Stimulated activated CD8-positive, alpha-beta memory T cell treated with anti-CD3 and anti-CD28 coated beads, Interleukin-7, amount 100 ng/mL, for 1 hour (primary cell): ENCODE measurements at places on chromosomes 3 and 15.

GRCh38 chr15:66489179-66489791 lies 8.3 kb downstream of the SNAPC5 start:
- no peak for DNase-seq

GRCh38 chr3:16504242-16504641 lies 9.3 kb downstream of the RFTN1 start:
- DNase-seq: no peak

- DNase-seq: no peak
These were observed 213.4 kb upstream of the PEX5L start for GRCh38 chr3:180250172-180250571.

DNA sequence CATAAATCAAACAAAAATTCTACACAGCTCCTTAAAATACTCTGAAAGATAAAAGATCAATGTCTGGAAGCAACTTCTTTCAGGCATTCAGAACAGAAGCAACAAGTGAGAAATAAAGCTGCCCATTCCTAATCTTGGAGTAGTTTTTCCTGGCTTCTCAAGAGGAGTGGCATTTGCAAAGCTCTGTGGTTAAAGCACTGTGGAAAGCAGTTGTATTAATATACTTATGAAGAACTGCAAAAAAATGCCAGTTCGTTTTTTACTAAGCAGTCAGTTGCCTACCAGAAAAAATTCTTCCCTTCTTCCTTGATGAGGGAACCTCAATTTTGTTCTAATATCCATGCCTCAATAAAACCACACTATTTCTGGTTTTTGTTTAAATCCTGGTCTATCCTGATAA lies 197.8 kb downstream of the TNIK start:
- DNase-seq: no peak

- no peak for DNase-seq
These were observed 127.5 kb downstream of the SNRK start for GRCh38 chr3:43413676-43414368.

DNA sequence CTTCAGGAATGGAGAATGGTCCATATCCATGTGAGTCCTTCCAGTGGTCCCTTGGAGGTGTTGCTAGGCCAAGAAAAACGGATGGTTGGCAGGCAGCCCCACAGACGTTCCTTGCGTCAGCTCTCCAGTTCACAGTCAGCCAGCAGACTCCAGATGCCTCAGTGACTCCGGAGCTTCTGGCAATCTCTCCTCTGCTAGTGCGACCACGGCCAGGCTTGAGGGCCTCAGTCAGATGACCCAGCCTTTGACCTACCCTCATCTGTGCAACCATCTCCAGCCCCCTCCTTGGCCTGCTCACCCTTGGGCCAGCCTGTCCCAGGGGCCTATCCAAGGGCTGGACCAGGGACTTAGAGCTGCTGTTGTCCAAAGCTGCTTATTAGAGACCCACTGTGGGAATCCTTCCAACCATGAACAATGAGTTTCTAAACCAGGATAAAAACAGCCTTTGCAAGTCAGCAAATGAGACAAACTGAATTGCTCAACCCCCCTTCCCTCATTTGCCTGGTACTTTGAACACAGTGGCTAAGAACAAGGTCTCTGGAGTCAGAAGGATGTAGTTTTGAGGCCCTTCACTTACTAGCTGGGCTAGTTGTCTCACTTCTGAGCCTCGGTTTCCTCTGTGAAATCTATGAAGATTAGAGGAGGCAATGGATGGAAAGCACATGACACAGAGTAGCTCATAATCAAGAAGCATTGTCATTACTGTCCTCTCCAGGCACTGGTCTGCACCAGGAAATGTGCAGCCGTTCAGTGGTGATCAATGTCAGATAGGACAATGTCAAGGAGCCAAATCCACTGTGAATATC lies 44.8 kb downstream of the ANP32A start:
- no peak for DNase-seq

DNA sequence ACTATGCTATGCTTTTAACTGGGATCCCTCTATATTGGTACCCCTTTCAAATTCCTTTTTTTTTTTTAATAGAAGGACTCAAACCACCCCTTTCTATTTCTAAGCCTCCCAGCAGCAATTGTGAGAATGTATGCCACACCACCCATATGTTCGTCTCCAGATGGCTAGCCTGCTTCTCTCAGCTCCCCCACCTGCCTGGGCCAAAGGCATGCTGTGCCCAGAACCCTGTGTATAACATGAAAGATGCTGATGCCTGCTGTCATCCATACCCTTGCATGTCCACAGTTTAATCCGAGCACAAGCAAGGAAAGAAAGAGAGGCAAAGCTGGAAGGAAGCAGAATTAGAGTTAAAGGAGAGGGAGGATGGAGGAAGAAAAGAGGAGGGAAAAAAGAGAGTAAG lies 159.5 kb upstream of the CNTN6 start:
- DNase-seq: no peak

DNA sequence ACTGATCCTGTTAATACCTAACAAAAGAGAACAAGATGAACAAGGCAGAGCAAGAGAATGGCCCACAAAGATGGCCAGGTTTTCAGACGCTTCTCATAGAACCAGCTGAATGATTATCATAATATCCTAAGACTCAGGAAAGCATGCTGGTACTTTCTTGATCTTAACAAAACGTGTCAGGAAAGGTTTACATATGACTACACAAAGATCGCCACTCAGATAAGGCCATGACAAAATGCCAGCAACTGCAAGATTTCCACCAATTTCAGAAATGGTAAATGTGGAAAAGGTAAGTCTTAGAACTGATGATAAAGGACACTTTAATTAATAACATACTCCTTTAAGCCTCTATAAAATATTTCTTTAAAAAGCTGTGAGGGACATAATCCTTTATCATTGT lies 108.8 kb downstream of the DLG1 start:
- no peak for DNase-seq

GRCh38 chr3:97839944-97840343 lies 18.1 kb downstream of the CRYBG3 start:
- DNase-seq: no peak

- no peak for DNase-seq
These were observed 115.2 kb upstream of the TP63 start for GRCh38 chr3:189516039-189516438.

DNA sequence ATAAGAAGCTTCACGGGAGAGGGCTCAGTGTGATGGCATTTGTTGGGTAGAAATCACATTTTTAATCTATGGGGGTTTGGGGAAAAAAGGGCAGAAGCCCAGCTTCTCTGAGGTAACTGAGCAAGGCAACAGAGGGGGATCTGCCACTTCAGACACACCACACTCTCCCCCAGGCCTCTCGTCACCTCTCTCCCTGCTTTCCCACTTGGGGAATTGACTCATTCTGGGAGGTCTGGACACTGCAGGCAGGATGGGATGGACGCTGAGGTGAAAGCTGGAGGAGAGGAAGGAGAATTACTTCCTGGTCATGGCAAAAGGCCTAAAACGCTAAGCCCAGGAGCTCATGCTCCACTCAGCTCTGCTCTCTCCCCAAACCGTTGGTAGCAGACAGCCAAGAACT lies 33.2 kb downstream of the MYO5C start:
- no peak for DNase-seq

DNA sequence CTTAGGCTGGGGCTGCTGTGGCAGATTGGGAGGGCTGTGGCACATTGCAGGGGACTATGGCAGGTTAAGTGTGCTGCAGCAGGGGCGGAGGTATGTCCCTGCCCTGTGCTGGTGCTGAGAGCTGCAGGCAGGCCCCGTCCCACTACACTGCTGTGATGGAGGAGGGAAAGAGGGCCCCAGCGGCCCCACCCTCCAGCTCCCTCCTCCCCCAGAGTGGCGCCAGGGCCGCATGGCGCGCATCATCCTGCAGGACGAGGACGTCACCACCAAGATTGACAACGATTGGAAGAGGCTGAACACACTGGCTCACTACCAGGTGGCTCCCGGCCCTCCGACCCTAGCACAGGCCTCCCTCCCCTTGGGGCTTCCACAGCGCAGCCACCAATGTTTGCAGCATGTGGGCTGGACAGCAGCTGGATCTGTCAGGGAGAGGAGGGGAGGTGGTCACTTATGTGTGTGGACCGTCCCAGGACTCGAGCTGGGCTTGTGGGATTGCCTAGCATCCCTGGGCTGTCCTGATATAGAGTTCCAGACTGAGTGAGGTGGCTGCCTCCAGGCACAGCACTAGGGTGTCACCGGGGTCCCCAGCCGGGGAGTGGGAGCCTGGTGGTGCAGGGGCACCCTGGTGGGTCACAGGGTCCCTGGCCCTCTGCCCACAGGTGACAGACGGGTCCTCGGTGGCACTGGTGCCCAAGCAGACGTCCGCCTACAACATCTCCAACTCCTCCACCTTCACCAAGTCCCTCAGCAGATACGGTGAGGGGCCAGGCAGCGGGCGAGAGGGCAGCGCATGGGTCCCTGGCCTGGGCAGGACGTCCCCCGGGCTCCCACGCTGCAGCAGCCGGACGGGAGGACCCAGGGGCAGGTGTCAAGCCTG lies 46.1 kb downstream of the PLXNA1 start:
- DNase-seq: no peak

GRCh38 chr3:149965278-149965677 lies 5.4 kb downstream of the PFN2 start:
- DNase-seq: no peak

GRCh38 chr3:14770591-14770990 lies 48.2 kb upstream of the FGD5 start:
- no peak for DNase-seq

- DNase-seq: no peak
These were observed 26.7 kb upstream of the SNRK start for GRCh38 chr3:43259626-43260025.

GRCh38 chr3:61638741-61639140 lies 77.4 kb downstream of the PTPRG start:
- no peak for DNase-seq

- DNase-seq: no peak
These were observed 32.8 kb downstream of the ZXDC start for GRCh38 chr3:126442856-126443242.

DNA sequence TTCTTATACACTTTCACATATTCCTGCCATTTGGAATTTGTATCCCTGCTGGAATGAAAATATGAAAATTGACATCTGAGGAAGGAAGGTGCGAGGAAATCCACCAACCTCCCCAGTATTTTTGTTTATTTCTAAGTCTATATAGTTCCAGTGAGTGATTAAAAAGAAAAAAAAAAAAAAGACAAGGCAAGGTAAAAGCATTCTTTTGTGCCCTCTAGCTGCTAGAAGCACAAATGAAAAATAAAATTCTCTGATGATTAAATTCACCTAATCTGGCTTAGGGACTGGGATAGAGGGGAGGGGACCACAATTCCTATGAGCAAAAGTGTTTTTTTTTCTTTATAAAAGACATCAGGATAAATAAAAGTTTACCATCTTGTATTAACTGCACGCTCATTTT lies 370.9 kb downstream of the NR2F2 start:
- DNase-seq: no peak

DNA sequence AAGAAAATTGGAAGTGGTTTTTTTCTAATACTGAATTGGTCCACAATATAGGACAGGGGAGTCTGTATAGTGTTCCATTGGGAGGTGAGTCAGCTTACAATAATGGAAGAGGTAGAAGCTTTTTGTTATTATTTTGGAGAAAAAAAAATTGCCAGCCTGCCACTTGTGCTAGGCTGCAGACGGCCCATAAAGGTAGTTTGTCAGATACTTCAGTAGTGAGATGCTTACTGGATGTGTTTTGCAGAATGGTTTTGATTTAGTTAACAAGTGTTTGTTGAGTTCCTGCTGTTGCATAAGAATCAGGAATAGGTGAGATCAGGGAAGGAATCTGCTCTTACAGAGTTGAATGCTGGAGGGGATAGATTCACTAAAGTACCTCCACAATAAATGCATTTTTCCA lies 1.0 kb downstream of the DTWD1 start:
- no peak for DNase-seq

GRCh38 chr15:74383695-74384565 lies 16.5 kb upstream of the CYP11A1 start:
- DNase-seq: no peak

- no peak for DNase-seq
These were observed 10.1 kb downstream of the PCSK6 start for GRCh38 chr15:101479342-101479845.

DNA sequence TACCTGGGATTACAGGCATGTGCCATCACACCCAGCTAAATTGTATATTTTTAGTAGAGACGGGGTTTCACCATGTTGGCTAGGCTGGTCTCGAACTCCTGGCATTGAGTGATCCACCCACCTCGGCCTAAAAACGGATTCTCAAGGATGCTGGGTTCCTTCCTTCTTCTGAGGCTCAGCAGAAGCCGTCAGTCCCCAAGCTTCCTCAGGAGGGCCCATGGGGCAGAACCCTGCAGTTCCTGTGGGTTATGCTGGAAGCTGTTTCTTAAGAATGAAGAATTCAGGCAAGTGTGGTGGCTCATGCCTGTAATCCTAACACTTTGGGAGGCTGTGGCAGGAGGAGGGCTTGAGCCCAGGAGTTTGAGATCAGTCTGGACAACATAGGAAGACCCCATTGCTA lies 29.0 kb upstream of the ZNF710 start:
- no peak for DNase-seq

DNA sequence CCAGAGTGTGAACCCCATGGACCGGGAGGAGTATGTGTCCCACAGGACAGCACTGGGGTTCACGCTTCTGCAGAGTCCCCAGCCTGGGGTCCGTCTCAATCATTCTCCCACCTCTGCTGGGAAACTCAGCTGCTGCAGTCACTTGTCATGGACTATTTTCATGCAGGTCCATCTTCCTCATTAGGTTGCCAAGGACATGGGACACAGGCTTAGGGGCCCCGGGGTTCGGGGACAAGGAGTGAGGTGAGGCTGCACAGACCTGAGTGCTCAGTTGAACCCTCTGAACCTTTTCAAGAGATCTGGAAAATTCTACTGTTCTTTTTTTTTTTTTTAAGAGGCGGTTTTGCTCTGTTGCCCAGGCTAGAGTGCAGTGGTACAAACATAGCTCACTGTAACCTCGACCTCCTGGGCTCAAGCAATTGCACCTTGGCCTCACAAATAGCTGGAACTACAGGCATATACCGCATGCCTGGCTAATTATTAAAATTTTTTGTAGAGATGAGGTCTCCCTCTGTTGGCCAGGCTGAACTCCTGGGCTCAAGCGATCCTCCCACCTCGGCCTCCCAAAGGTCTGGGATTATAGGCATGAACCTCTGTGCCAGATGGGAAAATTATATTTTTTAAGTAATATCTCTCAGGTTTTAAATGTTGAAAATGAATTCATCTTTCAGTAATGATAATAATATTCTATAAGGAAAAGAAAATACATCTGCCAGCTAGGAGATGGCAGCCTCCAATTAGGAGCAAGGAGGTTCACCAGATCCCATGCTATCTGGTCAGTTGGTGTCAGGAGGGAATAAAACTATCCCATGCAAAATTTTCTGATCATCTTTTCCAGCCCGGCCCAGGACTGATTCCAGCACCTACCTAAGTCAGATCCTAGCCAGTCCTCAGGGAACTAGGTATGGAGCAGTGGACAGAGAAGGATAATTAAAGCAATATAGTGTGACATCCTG lies 45.2 kb downstream of the RPN1 start:
- no peak for DNase-seq

DNA sequence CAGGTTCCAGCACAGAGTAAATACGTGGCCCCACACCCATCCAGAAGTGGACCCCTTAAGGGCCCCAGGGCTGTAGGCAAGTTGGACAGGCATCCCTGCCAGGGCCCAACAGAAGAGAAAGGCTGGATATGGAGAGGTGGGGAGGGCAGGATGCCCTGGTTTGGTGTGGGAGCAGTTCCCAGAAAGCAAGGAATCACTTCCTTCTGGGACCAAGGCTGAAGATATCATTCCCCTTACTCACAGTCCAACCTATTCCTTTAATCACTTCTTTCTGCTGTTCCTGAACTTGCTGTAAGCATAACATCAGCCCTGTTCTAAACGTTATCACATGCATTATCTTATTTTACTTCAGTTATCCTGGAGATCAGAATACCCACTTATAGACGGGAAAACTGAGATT lies 6.1 kb upstream of the MESP2 start:
- no peak for DNase-seq

- no peak for DNase-seq
These were observed 30.9 kb downstream of the ZDHHC19 start for GRCh38 chr3:196180346-196180745.
